ENCODE measurements at places on chromosomes 4 and X. TPM values are rescaled to one million over a fixed set of nuclear protein-coding genes. Genes with fewer than 3 reads are reported as not detected.

DNA sequence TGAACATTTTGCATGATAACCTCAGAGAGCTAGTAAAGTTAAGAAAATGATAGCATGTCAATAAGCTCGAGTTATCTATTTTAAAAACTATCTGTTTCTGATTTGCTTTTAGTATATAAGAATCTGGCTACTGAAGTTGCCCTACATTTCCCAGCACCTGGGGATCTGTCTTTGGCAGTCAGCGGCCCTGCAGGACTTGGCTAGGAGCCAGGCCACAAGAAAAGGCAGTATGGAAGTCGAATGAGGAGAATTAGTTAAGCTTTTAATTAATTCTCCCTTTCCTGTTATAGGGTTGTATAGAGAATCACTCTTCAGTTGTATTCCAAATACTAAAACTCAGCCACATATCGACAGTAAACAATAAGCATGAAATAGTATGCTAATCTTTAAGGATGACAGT is 22.7 kb downstream of the POU4F2 start:
- no peaks in the 10 kb centered on the region for H3K36me3 ChIP-seq
- no peaks in the 10 kb centered on the region for H3K4me1 ChIP-seq
- no peak overlapping the region for H3K4me3 ChIP-seq
- no peak overlapping the region for H3K27ac ChIP-seq
- H3K27me3 ChIP-seq, result peaks cover 21% of the 10 kb centered on the region

GRCh38 chr4:153115322-153116290 is 88.6 kb upstream of the TRIM2 start:
- no peaks in the 10 kb centered on the region for H3K36me3 ChIP-seq
- H3K27ac ChIP-seq, result peak overlapping the region; percentile 88
- peaks cover 15% of the 10 kb centered on the region for H3K4me1 ChIP-seq
- DNase-seq, result peak; percentile 71

DNA sequence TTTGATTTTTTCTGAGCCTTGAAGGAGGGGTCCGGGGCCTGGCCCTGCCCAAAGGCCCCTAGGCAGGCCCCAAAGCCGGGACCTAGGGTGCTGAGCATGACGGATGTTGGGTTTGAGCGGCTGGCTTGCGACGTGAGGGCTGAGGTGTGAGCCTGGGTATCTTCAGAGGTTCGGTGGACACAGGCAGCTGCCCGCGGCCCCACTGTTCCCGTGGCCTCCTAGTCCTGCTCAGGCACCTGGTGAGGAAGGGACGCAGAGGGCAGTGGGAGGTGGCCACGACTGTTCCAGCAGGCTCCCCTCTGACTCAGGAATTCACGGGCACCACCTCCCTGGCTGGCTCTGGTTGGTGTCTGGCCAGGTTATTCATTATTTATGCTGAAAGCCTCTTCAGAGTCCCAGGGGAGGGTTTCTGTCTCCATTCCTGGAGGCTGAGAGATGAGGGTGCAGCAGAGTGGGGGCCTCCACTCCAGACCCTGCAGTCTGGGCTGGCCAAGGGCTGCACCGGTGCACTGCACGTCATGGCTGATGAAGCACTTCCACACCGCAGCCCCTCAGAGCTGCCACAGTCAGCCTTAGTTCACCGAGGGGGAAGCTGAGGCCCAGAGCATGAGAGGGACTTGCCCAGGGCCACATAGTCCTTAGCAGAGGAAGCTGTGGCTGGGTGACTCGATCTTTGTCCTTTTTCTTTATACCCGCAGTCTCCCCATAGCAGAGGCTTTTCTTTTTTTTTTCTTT is 2.2 kb downstream of the MSANTD1 start:
- H3K4me3 ChIP-seq, result no peak overlapping the region
- no peaks in the 10 kb centered on the region for H3K27me3 ChIP-seq
- H3K27ac ChIP-seq, result no peak overlapping the region
- H3K36me3 ChIP-seq, result no peaks in the 10 kb centered on the region
- DNase-seq, result no peak

GRCh38 chr4:33067221-33067620 is 2347.1 kb downstream of the PCDH7 start:
- no peaks in the 10 kb centered on the region for H3K36me3 ChIP-seq
- no peak overlapping the region for H3K27ac ChIP-seq
- no peaks in the 10 kb centered on the region for H3K27me3 ChIP-seq
- H3K4me1 ChIP-seq, result no peaks in the 10 kb centered on the region
- no peak overlapping the region for H3K4me3 ChIP-seq

DNA sequence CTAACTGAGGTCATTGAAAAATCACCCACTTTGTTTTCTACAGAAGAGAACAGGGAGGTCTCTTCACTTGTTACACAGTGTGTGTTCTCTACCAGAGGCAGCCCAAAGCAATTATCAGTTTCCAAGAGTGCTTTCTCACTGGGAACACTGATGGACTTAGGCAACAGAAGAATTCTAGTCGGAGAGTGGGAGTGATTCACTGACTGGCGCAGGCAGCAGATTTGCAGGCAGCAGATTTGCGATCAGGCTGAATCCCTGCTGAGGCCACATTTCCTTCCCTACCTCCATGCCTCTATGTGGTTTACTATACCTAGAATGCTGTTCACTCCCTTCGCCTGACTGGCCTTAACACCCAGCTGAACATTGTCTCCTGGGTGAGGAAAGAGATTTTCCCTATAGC is 6.6 kb downstream of the OCIAD2 start:
- peaks cover 31% of the 10 kb centered on the region for H3K36me3 ChIP-seq
- H3K4me3 ChIP-seq, result no peak overlapping the region
- H3K27ac ChIP-seq, result no peak overlapping the region
- no peaks in the 10 kb centered on the region for H3K27me3 ChIP-seq
- peaks cover 21% of the 10 kb centered on the region for H3K4me1 ChIP-seq
- DNase-seq, result no peak

- no peak for DNase-seq
- no peak overlapping the region for H3K27ac ChIP-seq
- no peaks in the 10 kb centered on the region for H3K27me3 ChIP-seq
- H3K4me1 ChIP-seq, result no peaks in the 10 kb centered on the region
- no peaks in the 10 kb centered on the region for H3K36me3 ChIP-seq
Measured at GRCh38 chr4:81287101-81287500, 72.1 kb upstream of the PRKG2 start.

The LUZP4 gene
- polyA plus RNA-seq, result not detected

DNA sequence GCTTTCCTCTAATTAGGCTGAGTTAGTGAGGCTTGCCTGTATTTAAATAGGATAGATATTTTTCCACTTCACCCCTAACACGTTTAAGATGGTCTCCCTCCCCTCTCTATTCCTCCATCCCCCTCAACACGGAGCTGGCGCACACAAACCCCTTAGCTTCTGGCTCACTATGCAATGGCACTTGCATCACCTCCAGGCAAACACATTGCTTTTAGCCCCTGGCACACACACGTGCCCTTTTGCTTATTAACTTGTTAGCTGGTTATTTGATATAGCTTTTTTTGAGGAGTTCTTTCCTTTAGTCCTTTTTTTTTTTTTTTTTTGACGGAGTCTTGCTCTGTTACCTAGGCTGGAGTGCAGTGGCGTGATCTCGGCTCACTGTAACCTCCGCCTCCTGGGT is 94.3 kb downstream of the HDAC8 start:
- no peak overlapping the region for H3K27ac ChIP-seq
- H3K4me3 ChIP-seq, result no peak overlapping the region
- H3K4me1 ChIP-seq, result no peaks in the 10 kb centered on the region
- DNase-seq, result no peak
